ENCODE measurements at places on chromosomes 4 and X.

GRCh38 chr4:148693913-148694649 is 251.9 kb upstream of the NR3C2 start:
- no peak for DNase-seq

- DNase-seq, result peak; percentile 66
Observed at GRCh38 chr4:242121-242848, 63.0 kb downstream of the ZNF732 start.

- DNase-seq, result no peak
Observed at GRCh38 chrX:33194876-33195433, 16.4 kb downstream of the DMD start.

GRCh38 chr4:188127214-188127874 is 11.9 kb upstream of the TRIML1 start:
- DNase-seq, result no peak

DNA sequence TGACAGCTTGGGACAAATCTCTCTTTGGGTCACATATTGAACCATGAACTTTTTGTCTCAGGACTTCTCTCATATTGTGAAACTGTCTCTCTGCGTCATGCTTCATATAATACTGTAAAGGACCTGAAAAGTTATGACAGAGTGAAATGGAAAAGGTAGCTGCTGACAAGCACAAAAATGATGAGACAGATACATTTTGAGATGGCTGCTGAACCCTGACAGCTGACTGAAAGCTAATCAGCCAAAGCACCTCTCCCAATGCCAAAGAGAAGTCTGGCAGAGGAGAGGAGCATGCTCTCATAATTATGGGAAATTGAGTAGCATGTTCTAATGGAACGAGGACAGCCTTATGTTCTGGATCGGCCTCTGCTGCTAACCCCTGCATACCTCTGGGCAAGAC is 873.4 kb upstream of the ADGRL3 start:
- no peak for DNase-seq

GRCh38 chr4:140061659-140062289 is 92.2 kb downstream of the MAML3 start:
- no peak for DNase-seq

DNA sequence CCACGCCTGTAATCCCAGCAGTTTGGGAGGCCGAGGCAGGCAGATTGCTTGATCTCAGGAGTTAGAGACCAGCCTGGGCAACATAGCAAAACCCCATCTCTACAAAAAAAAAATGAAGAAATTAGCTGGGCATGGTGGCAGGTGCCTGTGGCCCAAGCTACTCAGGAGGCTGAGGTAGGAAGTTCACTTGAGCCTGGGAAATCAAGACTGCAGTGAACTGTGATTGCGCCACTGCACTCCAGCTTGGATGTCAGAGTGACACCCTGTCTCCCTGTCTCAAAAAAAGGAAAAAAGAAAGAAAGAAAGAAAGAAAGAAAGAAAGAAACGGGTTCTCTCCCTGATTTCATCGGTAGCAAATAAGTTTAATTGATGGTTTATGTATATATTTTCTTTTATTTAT is 64.6 kb upstream of the ESX1 start:
- DNase-seq, result no peak

DNA sequence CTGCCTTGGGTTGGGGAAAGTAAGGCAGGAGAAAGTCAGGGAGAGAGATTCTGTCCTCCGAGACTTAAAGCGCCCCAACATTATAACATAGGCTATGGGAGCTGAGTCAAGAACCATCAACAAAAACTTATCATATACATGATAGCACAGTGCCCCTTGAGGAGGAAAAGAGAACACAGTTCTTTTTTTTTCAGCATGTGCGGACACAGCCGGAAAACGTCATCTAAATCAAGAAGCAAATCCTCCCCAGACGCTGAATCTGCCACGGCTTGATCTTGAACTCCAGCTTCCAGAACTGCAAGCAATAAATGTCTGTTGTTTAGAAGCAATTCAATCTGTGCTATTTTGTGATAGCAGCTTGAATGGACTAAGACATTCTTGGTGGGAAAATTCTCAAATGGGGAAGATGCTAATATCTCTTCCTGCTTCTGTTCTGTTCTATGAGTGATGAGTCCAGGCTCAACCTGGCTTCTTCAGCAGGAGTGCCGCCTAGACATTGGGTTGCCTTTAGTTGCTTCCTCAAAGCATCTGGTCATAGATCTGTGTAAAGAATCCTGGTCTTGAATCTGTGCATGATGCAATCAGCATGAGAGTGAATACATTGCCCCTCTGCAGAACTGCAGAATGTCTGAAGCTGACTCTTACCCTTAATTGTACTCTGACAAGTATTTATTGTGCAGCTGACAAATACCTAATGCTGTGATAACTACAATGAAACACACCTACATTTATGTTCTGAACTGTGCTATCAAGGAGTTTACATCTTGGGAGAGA is 549.8 kb upstream of the PRKX start:
- peak; percentile 6 for DNase-seq

DNA sequence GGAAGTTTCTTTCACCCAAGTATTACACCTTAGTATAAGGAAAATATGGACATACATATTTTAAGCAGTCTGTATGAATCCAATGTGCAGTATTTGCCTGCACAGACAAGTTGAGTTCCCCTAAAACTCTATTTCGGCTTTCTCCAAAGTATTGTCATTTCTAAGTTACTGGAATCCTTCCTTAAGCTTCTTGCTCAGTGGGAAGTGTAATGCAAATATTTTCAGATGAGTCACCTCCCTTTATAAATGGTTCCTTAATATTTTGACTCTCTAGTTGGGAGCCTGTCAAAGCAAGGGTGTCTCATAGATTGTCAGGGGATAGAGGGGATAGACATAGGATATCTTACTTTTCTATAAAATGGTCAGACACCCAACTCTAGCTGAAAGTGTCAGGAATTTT is 178.6 kb downstream of the NAA11 start:
- DNase-seq, result no peak

DNA sequence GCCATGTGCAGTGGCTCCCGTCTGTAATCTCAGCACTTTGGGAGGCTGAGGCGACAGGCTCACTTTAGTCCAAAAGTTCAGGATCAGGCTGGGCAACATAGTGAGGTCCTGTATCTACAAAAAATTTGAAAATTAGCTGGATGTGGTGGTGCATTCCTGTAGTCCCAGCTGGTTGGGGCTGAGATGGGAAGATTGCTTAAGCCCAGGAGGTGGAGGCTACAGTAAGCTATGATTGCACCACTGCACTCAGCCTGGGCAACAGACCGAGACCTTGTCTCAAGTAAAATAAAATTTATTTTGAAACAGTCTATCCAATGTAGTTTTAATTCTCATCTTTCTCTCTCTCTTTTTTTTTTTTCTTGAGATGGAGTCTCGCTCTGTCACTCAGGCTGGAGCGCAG is 21.1 kb downstream of the RBM10 start:
- DNase-seq, result no peak
